ENCODE measurements at places on chromosomes 12 and 14.
A peak's percentile ranks its signal among the peaks of the same experiment; 100 is the strongest.

- no peak for DNase-seq
Observed at GRCh38 chr12:121189619-121190155, 20.2 kb upstream of the P2RX4 start.

- DNase-seq: no peak
Observed at GRCh38 chr12:118337194-118337838, 35.4 kb downstream of the TAOK3 start.

DNA sequence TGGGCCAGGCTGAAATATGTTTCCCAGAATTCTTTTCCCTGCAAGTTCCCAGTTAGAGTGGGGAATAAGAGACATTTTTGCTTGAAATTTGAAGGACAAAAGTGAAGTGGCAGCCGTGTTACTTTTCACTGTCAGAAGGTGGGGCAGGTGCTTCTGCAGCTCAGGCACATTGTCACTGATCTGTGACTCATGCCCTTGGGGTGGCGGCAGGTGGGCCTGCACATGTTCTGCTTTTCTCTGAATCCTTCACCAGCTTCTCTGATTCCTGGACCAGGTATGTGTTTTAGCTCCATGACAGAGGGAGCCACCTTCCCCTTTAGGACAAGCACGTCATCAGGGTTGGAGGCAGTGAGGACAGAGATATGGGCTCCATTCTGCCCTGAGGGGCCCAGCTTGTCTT, 11.7 kb upstream of the KCNA5 start:
- no peak for DNase-seq

DNA sequence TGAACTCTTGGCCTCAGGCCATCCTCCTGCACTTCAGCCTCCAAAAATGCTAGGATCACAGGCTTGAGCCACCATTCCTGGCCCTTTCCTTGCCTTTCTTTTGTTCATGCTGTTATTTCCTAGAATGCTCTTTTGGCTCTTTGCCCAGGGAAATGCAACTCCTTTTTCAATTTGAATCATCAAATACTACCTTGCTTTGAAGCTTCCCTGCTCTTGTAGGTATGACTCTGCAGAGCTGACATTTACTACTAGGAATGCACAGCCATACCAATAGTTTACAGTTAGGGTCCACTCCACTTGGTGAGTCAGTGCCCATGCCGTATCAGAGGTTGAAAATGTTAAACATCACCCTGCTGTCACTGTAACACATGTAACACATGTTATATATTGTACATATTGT, 107.0 kb upstream of the CRY1 start:
- peak; percentile 16 for DNase-seq

GRCh38 chr12:15977999-15978951, 67.1 kb downstream of the DERA start:
- peak; percentile 51 for DNase-seq

DNA sequence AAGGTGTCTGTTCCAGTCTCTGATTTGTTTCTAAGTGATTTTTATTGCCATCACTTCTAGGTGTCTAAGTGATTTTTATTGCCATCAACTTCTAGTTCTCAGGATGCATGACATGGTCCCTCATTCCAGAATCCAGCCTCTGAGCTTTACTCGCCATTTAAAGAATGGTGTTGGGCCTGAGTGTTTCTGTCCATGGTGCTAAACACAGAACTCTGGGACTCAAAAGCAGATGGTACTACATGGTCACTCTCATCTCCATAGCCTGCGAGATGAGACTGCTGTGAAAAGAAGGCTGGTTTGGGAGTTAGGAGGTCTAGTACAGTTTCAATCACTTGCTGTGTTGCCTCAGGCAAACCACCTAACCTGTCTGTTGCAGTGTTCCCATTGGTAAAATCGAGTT, 276.6 kb downstream of the NRXN3 start:
- DNase-seq: no peak

- DNase-seq: no peak
Observed at GRCh38 chr14:79275292-79275655, 936.0 kb downstream of the DIO2 start.

DNA sequence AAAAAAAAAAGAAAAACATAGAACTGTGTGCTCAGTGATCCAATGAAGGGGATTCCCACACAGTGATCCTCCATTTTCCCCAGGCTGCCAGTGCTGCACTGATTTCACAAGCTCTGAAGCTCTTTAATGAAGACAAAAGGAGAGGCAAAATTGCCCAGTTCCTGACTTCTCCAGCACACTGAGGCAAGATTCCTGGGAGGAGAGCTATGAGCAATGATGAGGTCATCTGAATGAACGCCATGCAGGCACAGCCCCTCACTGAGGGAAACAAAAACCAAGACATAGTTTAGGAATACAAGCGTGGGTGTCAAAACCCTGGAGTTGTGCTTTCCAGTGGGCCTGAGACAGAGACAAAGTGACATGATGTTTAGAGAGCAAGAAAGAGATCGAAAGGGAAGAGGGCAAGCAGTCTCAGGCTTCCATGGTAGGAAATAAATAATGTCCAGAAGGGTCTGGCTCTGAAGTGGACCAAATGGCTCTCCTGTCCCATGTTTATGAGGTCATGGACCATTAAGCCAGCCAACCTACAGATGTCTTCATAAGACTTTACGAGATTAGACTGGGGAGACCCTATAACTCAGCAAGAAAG, 40.9 kb upstream of the SMUG1 start:
- peak; percentile 92 for DNase-seq

GRCh38 chr14:88045705-88046104, 40.8 kb downstream of the GPR65 start:
- no peak for DNase-seq

- DNase-seq: peak; percentile 74
Observed at GRCh38 chr12:66087365-66087943, 43.1 kb downstream of the LLPH start.

- DNase-seq: no peak
Observed at GRCh38 chr12:56034586-56035332, 7.0 kb upstream of the RPS26 start.

DNA sequence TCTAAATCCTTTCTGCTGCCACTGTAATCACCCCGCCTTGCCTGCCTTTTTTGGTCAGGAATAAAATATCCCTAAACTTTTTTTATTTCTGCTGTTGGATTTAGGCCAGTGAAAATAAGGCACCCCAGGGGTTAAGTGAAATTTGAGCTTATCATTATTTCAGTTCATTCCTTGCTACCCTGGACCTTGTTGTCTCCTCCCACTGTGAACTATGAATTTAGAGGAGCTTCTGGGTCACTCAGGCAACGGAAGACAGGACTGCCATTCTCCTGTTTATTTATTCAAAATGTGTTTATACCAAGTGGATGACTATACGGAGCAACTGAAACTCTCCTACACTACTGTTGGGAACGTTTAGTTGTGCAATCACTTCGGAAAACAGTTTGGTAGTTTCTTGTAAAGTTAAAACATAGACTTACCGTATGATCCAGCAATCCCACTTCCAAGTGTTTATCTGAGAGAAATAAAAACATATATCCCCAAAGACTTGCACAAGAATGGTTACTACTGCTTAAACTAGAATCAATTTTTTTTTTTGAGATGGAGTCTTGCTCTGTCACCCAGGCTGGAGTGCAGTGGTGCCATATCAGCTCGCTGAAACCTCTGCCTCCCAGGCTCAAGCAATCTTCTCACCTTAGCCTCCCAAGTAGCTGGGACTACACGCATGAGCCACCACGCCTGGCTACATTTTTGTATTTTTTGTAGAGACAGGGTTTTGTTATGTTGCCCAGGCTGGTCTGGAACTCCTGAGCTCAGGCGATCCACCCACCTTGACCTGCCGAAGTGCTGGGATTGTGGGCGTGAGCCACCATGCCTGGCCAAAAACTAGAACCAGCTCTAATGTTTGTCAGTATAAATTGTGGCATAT, 2.3 kb upstream of the TRAFD1 start:
- no peak for DNase-seq

DNA sequence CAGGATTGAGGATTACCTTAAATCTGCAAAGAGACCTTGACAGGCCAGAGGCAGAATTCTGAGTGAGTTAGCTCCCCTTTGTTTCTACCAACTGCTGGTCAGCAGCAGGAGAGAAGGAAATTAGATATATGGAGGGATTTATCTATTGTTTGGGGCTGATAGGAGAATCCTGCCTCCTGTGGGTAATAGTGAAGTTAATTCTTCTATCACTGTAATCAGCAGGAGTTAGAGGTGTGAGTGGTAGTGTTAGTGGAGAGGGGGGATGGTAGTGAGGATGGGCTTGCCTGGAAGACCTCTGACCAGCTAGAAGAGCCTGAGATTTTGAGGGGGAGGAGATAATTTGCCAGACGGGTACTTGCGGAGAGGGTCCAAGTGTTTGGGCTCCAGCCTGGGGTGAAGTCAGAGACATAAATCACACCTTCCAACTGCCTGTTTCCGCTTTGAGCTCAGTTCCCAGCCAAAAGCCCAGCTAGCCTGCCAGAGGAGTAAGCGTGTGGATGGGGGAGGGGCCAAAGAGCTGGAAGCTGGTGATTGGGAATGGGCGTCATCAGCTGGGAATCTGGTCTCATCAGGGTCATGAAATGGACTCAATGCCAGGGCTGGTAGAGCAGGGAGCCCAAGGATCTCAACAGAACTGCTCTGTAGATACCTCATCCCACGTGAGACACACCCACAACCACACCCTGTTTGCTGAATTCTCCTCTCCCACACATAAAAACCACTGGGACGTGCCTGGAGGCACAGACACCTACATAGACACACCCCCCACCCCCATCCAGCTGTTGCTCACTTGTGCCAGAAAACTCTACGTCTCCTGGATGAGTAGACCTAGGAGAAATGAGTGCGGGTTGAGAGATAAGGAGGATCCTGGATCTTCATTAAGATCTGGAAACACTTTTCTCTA, 13.1 kb upstream of the ITGA5 start:
- peak; percentile 69 for DNase-seq

DNA sequence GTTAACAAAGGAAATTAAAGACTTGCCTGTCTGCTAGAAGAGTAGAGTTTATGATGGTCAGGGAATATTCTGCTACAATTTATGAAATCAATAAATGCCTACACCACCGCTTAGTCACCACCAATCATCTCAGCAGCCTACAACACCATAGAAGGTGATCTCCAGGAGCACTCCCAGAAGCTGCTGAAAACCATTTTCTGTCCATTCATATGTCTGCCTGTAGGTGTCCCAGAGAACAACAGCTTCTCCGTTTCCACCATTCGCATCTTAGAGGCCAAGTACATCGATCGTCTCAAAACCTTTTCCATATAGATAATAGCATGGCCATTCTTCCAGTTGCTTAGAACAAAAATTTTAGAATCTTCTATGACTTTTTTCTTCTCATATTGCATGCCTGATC, 303.4 kb downstream of the KCNC2 start:
- DNase-seq: no peak

- DNase-seq: no peak
Observed at GRCh38 chr12:89779090-89779489, 70.5 kb upstream of the ATP2B1 start.

DNA sequence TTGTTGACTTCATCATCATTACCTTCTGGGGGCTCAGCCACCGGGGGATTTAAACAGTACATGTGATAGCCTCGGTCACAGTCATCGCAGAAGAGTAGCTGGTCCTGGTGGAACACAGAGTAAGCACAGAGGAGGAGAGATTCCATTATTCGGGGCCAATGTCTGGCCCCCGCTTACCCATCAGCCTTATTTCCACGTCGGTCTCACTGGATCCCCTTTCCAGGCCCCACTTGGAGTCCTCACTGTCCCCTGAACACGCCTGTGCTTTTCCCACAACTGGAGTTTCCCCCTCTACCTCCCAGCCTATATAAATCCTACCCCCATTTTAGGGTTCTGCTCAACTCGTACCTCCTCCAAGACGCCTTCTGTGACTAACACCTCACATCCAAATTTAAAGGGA, 274.0 kb downstream of the DPF3 start:
- DNase-seq: no peak

DNA sequence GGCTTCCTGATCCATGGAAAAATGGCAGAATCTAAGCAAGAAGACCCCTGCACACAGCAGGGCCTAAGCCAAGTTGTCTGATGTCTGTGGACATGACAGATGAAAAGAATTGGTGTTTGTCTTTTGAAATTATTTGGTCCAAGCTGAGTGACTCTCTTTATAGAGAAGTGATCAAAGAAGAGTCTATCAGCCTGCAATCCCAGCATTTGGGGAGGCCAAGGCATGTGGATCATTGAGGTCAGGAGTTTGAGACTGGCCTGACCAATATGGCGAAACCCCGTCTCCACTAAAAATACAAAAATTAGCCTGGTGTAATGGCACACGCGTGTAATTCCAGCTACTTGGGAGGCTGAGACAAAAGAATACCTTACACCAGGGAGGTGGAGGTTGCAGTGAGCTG, 64.8 kb upstream of the TUNAR start:
- DNase-seq: no peak

DNA sequence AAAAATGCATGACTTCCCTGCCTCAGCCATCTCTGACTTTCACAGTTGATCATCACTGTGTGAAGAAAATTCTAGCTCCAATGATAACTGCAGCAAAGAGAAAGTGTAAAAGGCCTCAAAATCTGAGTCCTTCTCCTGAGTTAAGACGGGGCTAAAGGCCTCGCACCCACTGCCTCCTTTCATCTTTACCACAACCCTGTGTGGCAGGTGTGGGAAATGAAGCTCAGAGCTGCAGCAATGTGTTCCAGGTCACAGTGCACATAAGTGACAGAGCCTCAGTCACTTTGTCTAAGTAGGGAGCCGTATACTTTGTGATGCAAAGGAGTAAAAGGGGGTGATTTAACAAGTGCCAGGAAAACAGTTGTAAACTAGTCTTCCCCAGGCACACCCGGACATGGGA, 144.7 kb upstream of the TMCC3 start:
- DNase-seq: no peak

DNA sequence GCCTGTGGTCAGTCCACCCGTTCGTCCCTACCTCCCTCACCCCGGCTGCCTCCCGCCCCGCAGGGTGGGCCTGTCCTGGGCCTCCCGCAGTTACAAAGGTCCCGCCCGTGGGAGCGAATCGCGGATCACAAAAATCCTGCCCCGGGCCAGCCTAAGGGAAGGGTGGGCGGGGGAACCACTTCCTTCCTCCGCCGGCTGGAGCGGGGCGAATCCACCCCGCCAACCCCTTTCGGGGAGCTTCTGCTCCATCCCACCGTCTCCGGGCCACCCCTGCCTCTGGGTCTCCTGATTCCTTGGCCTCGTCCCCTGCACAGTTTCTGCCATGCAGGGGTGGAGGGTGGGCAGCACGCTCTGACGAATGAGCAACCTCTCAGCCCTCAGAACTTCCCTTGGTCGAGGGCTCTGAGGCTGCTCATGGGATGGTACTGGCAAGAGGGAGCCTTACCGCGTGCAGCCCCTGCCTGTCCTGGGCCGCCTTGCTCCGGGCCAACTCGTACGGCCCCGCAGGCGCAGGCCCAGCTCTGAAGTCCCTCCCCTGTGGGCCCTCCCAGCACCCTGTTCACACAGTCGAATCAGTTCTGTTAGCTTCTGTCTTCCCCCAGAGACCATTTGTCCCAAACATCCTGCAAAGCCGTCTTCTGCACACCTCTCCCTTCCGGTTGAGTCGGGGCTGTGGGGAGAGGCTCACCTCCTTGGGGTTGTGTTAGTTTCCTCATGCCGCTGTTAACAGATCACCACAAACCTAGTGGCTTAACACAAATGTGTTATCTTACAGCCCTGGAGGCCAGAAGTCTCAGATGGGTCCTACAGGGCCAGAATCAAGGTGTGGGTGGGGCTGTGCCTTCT, 589 bp upstream of the HVCN1 start:
- no peak for DNase-seq

All from fibroblast of skin of left quadriceps (primary cell).